ENCODE measurements at places on chromosomes 1 and 21.
A peak's percentile ranks its signal among the peaks of the same experiment; 100 is the strongest.

GRCh38 chr1:110248746-110249145 lies 38.6 kb downstream of the KCNC4 start:
- no peak for DNase-seq

- no peak for DNase-seq
These were observed 1.1 kb downstream of the WNT3A start for GRCh38 chr1:228007801-228008341.

GRCh38 chr21:45220071-45220481 lies 67.6 kb downstream of the POFUT2 start:
- DNase-seq: no peak

DNA sequence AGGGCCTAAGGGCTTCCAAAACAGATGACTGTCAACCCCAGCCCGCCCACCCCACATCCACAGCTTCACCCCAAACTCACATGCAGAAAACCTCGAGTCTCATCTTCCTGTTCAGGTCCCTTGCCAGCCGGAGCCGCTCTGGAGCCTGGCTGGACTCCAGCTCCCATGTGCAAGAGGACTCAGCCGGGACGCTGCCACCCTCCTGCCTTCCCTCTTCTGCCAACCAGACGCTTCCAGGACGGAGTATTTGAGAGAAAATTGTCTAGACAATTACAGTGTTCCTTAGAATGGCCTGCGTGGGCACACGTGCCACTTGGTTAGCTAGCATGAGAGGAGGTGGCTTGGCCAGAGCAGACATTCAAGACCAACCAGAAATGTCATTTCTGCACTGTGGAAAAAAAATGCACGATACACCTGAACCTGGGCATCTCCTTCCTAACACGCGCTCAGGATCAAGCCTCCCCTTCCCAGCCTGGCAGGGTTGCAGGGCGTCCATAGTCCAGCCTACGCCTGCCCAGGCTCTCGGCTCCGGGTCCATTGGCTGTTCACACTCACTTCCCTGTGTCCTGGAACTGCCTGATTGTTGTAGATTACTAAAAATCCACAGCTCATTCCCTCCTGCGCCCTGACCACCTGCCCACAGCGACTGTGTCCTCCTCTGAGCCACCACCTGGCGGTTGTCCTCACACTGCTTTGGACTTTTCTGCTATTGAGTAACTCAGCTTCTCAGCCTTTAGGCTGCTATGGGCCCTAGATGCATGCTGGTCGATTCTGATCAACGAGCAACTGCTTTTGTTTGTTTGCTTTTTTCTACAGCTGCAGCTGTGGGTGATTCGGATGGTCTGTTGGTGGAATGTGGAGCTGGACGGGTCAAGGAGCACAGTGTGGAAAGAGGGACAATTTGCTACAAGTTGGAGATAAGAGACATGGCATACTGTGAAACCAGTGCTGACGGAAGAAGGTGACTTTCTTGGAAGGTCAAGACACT lies at the start of gene CLDN14:
Gene CLDN14 (minus strand): TSS at position 708 of the 988 bp plus-strand sequence. CDS start 18,427 bp downstream, outside the sequence.
- DNase-seq: peak; percentile 39

DNA sequence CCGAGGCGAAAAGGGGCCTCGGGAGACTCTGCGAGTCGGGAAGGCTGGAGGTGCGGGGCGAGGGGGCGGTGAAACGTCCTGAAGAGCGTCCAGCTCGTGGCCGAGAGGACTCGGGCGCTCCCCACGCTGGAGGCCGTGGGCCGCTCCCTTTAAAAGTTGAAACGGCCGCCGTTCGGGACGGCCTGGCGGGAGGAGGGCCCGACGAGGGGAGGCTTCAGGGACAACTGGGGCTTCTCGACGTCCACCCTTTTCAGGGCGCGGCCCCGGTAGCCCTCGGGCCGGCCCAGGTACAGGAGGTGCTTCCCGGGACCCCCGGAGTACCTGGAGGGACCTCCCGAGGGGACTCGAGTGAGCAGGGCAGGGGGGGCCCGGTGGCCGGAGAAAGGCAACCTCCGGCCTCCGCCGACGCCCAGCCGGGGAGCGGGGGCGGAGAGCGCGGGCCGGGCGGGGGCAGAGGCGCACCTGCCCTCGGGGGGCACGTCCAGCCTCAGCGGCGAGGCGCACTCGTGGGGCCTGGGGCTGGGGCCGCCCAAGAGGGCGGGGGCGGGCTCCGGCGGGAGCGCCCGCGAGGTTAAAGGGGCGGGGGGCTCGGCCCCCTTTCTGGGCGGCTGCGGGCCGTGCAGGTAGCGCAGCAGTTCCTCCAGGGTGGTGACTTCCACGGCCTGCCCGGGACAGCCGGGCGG lies 14.0 kb downstream of the SEMA6C start:
- no peak for DNase-seq

DNA sequence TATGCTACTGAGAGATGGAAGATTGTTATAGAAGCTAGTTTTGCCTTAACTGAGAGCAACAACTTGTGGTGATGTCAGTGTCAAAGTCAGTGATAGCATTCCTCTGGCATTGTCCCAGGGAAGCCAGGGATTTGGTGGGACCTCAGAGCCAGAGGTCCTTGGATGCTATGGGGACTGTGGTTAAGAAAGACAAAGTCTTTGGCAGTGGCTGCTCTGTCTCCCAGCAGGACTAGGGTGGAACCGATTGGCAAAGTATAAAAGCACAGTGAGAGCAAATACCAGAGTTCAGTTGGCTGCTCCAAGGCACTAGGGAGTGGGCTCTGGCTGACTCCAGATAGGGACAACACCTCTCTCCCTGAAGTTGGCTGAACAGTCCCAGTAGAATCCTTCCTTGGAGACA lies 104.8 kb downstream of the GDAP2 start:
- DNase-seq: no peak
